Natural killer cell treated with Interleukin-12 subunit alpha and Interleukin-12 subunit beta and Interleukin-15 and Interleukin-18, amount 100 ng/mL, for 72 hours (primary cell): ENCODE measurements at places on chromosomes 2 and 18. TPM values are rescaled to one million over a fixed set of nuclear protein-coding genes. Genes with fewer than 3 reads are reported as not detected.

The SLC40A1 gene
- total RNA-seq = 0.47 TPM

The FBXO36 gene
- total RNA-seq = 0.67 TPM

The CREG2 gene
- total RNA-seq = not detected

GRCh38 chr2:129135017-129135416 lies 816.3 kb upstream of the HS6ST1 start:
- no peak for DNase-seq
- no peaks in the 10 kb centered on the region for H3K36me3 ChIP-seq
- no peaks in the 10 kb centered on the region for H3K4me1 ChIP-seq
- no peak overlapping the region for H3K27ac ChIP-seq
- no peak overlapping the region for H3K4me3 ChIP-seq

DNA sequence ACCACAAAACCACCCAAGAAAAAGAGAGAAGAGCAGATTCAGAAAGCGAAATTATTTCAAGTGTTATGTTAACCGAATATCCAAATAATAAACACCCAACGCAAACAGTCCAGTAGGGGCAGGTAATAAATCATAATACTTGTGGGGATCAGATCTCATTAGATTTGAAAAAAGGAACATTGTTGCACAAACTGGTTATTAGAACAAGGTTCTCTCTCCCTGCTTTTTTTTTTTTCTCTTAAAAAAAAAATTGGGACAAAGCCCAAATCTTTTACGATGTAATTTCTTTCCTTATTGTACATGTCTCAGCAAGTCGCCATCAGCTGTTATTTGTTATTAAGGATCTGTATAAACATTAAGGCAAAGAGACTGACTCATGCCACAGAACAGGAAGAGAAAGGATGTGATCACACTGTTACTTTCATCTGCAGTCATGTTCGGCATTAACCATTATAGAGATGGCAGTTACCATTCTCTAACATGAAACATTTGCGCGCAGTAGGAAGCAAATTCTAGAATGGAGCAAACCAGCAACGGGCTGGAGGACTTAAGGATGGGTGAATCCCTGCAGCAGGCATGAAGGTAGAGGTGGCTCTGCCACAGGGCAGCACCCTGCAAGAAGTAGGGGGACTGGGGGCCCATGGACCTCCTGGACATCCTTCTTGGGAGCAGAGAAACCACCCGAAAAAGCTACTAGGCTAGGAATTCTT lies 42.0 kb downstream of the EPHA4 start:
- H3K36me3 ChIP-seq = no peaks in the 10 kb centered on the region
- no peaks in the 10 kb centered on the region for H3K27me3 ChIP-seq
- H3K4me1 ChIP-seq = peaks cover 44% of the 10 kb centered on the region
- H3K27ac ChIP-seq = peak overlapping the region; percentile 81
- DNase-seq = no peak
- H3K4me3 ChIP-seq = peak overlapping the region; percentile 87

The CHPF gene
- 52.4 TPM for total RNA-seq

DNA sequence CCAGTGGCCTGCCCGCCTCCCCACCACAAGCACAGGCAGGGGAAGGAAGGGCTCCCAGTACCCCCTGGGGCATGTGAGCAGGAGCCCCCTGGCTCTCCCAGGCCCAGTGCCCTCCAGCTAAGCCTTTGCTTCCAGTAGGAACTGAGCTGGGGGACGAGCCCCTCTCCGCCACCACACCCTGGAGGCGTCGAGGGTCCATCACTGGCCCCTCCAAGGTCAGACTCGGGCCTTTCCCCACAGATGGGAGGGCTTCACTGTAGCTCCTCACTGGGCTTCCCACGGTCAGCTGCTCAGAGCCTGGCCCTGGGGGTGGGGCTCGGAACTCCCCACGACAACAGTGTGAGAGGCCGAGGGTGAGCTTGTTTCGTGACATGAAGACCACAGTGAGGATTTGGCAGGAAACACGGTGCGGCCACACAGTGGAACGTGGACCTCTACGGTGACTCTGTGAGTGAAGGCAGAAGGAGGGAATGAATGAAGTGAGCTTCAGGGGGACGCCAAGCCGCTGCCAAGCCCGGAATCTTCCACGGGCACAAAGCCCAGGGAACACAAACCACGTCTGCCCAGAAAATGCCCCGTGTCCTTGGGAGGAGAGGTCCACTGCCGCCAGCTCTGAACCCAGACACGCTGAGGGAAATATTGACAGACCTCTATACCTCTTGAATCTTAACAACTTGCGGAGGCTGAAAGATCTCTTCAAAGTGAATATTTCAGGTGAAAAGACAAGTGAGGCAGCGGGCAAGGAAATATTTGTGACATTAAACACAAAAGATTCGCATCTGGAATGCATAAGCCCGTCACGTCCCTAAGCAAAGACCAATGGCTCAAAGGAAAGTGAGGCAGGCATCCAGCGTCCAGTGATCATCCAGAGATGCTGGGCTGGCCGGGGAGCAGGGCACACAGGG lies 144.8 kb upstream of the GPC1 start:
- no peak overlapping the region for H3K27ac ChIP-seq
- H3K36me3 ChIP-seq = no peaks in the 10 kb centered on the region
- DNase-seq = no peak
- H3K4me1 ChIP-seq = no peaks in the 10 kb centered on the region
- no peak overlapping the region for H3K4me3 ChIP-seq
- peaks cover 3% of the 10 kb centered on the region for H3K27me3 ChIP-seq

The INHA gene
- not detected for total RNA-seq

GRCh38 chr2:208415897-208416296 lies 9.3 kb downstream of the PTH2R start:
- DNase-seq = no peak
- no peaks in the 10 kb centered on the region for H3K36me3 ChIP-seq
- H3K4me3 ChIP-seq = no peak overlapping the region

The STRN gene
- total RNA-seq = 36.0 TPM

The RUFY4 gene
- 0.86 TPM for total RNA-seq

- H3K36me3 ChIP-seq = no peaks in the 10 kb centered on the region
- H3K27ac ChIP-seq = no peak overlapping the region
- no peak overlapping the region for H3K4me3 ChIP-seq
Observed at GRCh38 chr2:62768615-62769014, 63.1 kb downstream of the EHBP1 start.

The IL1F10 gene
- not detected for total RNA-seq

DNA sequence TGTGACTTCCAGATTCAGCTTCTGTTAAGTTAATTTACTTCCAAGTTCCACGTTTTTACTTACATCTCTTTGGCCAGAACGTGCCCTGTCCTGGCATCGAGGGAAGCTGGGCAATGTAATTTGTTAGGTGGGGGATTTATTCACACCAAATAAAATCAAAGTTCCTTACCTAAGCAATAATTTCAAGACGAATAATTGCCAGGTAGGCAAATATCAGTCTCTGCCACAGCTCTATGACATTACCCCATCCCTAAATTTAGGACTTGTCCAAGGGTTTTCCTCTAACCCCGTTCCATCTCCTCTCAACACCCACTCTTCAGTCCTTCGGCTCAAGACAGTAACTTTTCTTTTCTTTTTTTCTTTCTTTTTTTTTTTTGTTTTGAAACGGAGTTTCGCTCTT lies 38.3 kb upstream of the LAMA1 start:
- H3K36me3 ChIP-seq = no peaks in the 10 kb centered on the region
- H3K27me3 ChIP-seq = no peaks in the 10 kb centered on the region
- no peak for DNase-seq
- H3K4me1 ChIP-seq = no peaks in the 10 kb centered on the region
- H3K4me3 ChIP-seq = no peak overlapping the region
